Activated CD4-positive, alpha-beta T cell treated with anti-CD3 and anti-CD28 coated beads, Interleukin-2, amount 10 ng/mL, durations not matched to agents 24 days and 14 days (primary cell): ENCODE measurements at places on chromosomes 6 and 20.

GRCh38 chr20:18524646-18525045, 16.9 kb downstream of the SEC23B start:
- DNase-seq: no peak

GRCh38 chr6:118495485-118496280, 52.4 kb upstream of the PLN start:
- no peak for DNase-seq

DNA sequence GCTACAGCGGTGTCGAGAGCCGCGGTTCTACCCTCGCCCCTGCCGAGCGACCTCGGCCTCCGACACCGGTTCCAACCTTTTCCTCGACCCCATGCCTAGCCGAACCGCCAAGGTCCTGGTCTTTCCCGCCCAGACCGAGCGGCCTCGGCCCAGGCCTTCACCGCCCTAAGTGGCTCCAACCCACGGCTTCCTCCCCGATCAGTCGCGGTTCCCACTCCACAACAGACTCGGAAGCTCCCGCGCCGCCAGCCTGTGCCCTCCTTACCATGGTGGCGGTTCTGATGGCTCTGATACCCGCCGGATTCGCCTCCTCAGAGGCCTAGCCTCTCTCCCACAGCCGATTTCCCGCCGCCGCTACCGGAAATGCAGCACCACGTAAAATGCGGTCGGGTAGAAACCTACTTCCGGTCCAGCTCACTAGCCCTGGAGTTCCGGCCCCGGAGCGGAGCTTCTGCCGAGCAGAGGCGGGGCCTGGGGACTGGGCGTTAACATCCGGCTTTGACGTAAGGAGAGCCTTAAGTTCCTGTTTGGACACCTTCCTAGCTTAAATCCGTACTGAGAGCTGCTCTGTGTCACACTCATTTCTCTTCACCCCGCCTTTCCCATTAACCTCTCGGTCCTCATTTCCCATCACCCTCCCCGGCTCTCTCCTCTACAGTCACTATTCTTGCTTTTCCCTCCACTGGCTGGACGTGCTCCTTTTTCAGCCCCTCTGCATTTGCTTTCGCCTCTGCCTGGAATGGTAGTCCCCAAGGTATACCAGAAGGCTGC, at the start of gene SNRPB:
TSS of gene SNRPB (minus strand) at position 367 of the 771 bp plus-strand sequence. CDS start at position 268, 99 bp downstream.
- peak; percentile 99 for DNase-seq

- no peak for DNase-seq
Observed at GRCh38 chr20:49916146-49917002, 1.0 kb upstream of the SPATA2 start.

DNA sequence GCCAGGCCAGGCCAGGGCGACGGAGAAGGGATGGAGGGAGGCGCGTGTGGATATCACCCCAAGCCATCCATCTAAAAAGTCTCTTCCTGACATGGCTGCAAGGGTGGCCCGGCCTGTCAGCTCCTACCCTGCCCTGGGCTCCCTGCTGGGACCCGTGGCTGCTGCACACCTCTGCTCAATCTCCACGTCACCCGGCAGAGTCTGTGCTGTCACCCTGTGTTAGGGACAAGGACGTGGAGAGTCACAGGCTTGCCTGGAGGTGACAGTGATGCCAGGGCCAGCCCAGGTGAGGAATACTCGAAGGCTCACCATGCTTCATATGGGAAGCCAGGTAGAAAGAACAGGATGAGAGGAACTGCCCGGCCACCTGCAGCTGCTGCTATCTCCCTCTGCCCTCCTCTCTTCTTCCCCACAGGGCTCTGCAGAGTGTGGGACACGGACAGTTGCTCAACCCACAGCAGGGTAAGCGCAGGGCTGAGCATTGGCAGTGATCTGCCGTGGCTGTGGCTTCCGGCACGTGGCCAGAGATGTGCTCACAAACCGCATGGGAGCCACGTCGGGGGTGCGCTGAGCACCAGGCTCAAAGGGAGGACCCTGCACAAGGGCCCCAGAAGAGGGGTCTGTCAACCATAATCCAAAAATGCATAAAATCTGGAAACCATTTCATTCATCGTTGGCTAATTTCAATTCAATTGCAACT, 214.3 kb downstream of the DLL1 start:
- no peak for DNase-seq

GRCh38 chr6:168192195-168192900, 113.3 kb upstream of the FRMD1 start:
- DNase-seq: no peak

- no peak for DNase-seq
Observed at GRCh38 chr6:92647630-92648029, 771.7 kb downstream of the EPHA7 start.

DNA sequence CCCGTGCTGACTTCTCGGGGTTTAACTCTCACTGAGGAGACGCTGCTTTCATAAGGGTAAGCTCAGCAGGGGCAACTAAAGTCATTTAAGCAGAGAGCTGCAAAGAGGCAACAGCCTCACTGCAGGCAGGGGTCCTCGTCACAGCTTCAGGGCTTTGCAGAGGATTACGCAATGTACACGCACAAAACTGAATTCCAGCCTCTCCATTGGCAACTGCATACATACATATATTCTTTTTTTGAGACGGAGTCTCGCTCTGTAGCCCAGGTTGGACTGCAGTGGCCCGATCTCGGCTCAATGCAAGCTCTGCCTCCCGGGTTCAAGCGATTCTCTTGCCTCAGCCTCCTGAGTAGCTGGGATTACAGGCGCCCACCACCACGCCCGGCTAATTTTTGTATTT, 2.4 kb downstream of the GMEB2 start:
- no peak for DNase-seq

GRCh38 chr6:147274012-147274411, 69.8 kb downstream of the STXBP5 start:
- DNase-seq: no peak

DNA sequence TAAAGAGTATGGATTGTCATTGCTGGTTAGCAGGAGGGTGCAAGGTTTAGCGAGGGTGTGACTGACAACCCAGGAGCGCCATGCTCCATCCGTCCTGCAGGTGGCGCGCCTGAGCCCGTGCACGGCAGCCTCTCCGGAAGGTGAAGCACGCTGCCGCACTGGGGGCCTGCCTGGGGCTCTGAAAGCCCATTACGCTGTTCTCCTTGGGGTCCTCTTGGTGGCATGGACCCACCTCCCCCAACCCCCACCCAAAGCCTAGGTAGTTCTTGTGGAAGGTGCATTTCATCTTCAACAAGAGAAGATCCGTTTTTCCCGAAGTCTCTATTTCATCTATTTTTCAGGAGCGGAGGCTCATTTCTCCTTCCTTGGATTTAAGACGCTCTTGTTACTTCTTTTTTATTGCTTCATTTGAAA, 197.4 kb upstream of the KCNG1 start:
- DNase-seq: peak; percentile 86

- DNase-seq: no peak
Observed at GRCh38 chr6:116392132-116393013, 21.6 kb downstream of the DSE start.

- no peak for DNase-seq
Observed at GRCh38 chr6:61193771-61194170, 1092.3 kb downstream of the KHDRBS2 start.

GRCh38 chr6:142925575-142926110, 19.3 kb downstream of the HIVEP2 start:
- no peak for DNase-seq

DNA sequence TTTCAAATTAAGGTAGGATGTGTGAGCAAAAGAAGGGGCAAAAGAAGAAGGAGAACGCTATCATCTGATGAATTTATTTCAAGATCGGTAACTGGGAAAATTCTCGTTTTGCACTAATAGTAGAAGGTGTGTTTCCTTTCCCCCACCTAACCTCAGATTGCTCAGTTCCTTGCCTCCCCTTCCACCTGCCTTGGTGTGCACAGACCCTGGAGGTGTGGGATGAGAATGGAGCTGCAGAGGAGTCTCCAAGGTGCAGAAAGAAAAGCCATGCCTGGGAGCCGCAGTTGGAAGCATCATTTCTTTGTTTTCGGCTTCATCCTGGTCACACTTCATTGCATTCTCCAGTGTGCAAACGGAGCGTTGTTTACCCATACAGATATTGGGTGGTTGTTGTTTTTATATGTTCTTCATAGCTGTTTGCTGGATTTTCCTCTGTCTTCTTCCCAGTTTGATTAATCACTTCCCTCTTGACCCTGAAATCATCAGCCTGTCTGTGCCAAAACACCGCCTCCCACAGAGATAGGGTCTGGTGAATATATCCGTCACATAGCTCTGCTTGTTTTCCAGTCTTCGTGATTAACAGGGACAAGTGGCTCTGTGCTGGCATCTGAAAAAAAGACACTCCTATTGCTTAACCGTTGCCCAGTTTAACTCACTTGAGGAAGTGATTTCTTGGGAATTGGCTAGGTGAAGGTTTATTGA, 40.2 kb upstream of the NEDD9 start:
- no peak for DNase-seq

GRCh38 chr6:1580109-1580508, 29.6 kb upstream of the FOXC1 start:
- no peak for DNase-seq

DNA sequence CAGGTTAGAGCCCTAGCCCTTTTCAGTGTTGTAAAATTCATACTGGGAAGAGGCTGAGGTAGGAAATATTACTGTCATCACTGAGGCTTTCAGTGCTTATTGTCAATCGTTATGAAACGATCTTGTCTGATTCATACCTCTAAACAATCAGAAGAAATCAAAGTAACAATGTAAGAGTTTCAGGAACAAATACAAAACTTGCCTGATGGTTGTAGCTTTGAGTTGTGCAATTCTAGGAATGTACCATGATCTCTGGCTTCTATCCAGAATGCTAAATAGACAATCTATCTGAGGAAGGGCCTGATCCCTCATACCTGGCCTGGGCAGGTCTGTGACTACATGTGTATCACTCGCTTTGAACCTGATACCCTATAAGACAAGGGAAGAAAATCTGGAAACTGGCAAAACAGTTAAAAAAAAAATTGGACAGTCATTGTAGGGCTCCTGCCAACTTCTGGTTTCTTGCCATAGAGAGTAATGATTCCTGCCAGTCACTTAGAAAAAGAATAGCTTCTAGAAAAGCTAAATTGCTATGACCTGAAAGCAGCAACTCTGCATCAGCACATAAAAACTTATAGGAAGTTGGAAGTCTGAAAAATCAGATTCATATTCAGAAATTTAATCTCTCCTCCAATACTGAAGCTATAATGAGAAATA, 234.7 kb downstream of the BTBD9 start:
- no peak for DNase-seq

GRCh38 chr20:25270829-25271251, 23.0 kb downstream of the PYGB start:
- no peak for DNase-seq

GRCh38 chr6:143607168-143607567, 70.6 kb upstream of the PHACTR2 start:
- no peak for DNase-seq

GRCh38 chr20:1332749-1333300, 3.9 kb upstream of the SDCBP2 start:
- no peak for DNase-seq

DNA sequence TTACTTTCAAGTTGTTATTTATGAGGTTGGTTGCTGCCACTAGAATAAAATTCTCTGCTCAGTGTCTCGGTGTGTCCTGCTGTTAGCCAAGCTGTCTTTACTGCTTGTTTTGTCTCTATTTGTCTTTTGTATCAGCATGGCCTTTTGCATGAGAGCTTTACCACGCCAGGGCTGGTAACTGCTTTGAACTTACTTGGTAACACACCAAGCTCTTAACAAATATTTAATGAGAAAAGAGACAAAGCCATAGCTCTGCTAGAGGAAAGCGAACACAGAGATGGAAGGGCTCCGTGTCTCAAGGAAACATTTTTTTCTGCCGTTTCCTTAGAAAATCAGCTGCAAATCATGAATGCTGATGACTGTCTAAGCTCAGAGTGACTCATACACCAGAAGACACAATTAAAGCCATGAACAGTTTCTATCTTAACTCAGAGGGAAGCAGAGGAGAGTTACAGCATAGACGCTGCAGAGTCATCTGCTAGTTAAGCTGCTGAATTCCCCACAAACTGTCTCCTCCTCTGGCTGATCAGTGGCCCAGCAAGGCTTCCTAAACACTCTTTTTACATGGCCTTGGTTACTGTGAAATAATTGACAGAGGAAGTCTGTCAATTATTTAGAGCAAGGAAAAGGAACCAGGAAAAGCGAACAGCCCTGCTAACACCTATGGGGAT, 44.8 kb downstream of the AGPAT4 start:
- peak; percentile 68 for DNase-seq

DNA sequence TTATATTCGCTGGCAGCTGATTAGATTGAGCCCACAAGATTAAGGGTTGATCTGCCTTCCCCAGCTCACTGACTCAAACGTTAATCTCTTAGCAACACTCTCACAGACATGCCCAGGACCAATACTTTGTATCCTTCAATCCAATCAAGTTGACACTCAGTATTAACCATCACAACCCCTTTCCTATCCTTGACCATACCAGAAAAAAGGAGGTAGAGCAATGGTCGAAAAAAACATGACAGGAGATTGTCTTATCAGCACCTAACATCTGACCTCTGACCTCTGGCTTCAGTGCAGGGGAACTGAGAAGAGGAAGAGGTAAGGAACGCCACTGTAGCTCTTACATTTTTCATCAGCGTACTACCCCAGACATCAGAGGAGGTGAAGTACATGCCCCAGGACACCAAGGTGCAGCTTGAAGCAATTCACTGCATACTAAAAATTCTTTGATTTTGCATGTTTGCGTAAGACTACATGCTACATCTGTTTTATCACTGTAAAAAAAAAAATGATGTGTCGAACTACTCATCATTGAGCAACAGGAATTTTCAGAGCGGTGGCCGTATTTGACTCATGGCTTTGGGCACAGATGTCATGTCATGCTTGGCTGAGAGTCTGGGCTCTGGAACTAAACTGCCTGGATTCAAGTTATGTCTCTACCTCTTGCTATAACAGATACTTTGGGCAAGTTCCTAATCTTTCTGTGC, 188.0 kb upstream of the TAB2 start:
- DNase-seq: no peak

DNA sequence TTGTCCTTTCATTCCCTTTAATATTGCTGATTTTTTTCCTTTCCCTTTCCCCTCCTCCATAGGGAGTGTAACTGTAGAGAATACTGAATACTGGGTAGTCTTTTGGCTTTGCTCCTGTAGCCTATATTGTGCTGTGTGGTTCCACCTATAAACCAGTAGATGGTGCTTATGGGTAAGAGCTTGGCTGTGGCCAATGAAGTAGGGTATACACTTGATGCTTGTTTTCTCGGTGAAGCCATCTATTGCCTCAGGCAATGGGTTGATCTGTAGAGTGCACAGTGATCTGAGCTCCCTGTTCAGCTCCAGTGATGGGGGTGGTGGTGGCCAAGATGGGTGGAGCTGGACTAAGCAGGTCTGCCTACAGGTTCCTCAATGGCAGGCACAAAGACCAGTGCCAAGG, 203.3 kb upstream of the IMPG1 start:
- DNase-seq: no peak

- DNase-seq: no peak
Observed at GRCh38 chr6:56065408-56065807, 182.0 kb downstream of the COL21A1 start.

DNA sequence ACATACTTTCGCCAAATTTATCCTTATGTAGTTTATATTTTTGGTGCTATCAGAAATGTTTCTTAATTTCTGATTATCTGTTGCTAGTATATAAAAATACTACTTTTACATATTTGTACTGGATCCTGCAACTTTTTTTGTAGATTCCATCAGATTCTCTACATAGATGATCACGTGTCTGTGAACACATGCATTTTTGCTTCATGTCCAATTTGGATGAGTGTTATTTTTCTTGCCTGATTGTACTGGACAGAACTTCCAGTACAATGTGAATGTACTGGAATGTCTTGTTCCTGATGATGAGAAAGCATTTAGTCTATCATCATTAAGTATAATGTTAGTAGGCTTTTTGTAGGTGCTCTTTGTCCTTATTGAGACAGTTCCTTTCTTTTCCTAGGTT, 25.0 kb upstream of the SSR1 start:
- no peak for DNase-seq

- DNase-seq: no peak
Observed at GRCh38 chr6:106973018-106973835, 1.3 kb downstream of the CD24 start.
